ENCODE measurements at places on chromosomes 3 and 15. TPM values are rescaled to one million over a fixed set of nuclear protein-coding genes. Genes with fewer than 3 reads are reported as not detected.

UCN2 gene
- total RNA-seq: not detected

CPA3 gene
- total RNA-seq: 0.53 TPM

- DNase-seq: no peak
- H3K27ac ChIP-seq: no peak overlapping the region
- peaks cover 10% of the 10 kb centered on the region for H3K4me1 ChIP-seq
- no peaks in the 10 kb centered on the region for H3K27me3 ChIP-seq
Measured at GRCh38 chr15:99053380-99054024, 45.9 kb upstream of the PGPEP1L start.

DNA sequence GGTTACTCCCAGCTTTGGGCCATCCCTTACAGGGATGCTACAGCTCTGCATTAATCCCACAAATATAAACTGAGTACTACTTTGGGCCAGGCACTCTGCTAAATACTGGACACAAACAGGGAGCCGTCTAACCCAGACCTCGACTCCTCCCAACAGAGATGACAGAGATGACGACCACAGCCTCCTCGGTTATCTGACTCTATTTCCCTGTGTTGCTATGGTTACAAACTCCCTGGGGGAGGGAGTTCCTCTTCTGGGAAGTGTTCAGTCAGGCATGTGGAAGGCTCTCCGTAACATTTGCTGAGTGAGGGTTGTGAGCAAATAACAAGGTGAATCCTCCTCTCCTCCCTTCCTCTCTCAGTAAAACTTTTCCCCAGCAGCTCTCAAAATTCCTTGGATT, 6.7 kb upstream of the CMTM7 start:
- no peaks in the 10 kb centered on the region for H3K27me3 ChIP-seq
- no peaks in the 10 kb centered on the region for H3K4me1 ChIP-seq
- no peaks in the 10 kb centered on the region for H3K36me3 ChIP-seq
- DNase-seq: peak; percentile 29
